Brain microvascular endothelial cell (primary cell): ENCODE measurements at places on chromosomes 2 and 18.

DNA sequence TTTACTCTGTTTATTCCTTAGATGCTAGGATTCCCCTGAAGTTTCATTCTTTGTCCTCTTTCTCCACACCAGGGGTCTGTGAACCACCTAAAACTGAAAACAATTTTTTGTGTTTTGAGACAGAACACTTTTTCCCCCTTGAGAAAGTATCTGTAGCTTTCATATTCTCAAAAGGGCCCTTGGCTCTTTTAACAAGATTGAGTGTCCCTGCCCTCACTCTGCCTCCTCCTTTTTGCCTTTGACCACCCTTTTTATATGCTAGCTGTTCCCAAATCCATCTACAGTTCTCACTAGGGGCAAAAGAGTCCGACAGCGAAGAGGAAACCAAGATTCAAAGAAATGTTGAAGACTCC, 883 bp upstream of the EHBP1 start:
- no peak for DNase-seq

DNA sequence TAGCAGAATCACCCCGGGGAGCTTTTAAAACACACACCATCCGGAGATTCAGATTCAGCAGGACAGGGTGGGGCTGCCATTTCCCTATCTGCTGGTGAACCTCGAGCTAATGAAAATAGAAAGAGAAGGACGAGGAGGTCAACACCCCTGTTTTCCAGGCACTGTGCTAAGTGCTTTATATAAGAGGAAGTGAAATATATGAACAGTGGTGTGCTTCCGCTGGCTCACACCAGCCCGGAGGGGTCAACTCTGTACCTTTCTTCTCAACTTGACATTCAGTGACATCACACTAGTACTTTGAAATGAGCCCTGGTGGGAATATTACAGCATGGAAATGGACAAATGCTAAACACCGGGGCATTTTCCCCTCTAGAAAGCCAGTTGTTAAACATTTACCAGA, 108.3 kb upstream of the LTBP1 start:
- DNase-seq: no peak

DNA sequence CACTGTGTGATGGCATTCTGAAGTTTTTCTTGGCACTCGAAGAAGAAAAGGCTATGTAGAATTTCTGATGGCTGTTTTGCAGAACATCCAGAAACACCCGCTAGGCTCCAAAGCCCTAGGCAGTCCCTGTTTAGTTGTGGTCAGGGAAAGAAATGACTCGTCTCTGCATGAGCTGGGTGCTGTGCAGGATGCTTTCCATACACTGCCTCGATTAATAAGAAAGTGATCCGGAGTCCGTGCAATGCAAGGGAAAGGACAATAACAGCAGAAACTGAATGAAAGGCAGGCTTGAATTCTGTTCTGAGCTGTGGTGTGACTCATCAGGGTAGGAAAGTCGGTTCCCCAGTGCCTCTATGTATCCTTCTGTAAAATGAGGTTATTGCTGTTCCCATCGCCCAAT, 18.7 kb downstream of the MAPRE3 start:
- DNase-seq: peak; percentile 26

GRCh38 chr2:6824962-6825361, 40.7 kb downstream of the CMPK2 start:
- DNase-seq: peak; percentile 38

DNA sequence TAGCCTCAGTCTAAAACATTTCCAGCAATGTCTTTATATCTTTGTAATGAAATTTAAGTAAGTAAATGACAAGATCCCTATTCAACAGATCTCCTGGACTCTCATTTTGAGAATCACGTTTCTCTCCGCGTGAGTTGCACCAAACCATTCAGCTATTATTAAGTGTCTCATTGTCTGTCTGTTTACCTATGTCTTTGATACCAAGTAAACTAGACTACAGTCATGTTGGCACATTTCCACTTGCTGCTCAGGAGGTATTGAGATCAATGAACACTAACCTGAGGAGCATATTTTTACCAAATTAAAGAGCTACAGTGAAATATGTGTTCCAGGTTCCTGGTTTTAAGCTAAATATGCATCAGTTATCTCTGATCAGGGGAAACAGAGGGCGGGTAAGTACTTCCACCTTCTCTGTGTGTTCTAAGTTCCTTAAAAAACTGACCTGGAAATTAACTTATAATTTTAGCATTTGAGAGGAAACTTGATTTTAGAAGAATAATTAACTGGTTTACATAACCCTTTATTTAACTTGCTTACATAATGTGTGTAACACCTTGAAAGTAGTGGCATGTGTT, 125.8 kb downstream of the OSBPL6 start:
- DNase-seq: no peak

DNA sequence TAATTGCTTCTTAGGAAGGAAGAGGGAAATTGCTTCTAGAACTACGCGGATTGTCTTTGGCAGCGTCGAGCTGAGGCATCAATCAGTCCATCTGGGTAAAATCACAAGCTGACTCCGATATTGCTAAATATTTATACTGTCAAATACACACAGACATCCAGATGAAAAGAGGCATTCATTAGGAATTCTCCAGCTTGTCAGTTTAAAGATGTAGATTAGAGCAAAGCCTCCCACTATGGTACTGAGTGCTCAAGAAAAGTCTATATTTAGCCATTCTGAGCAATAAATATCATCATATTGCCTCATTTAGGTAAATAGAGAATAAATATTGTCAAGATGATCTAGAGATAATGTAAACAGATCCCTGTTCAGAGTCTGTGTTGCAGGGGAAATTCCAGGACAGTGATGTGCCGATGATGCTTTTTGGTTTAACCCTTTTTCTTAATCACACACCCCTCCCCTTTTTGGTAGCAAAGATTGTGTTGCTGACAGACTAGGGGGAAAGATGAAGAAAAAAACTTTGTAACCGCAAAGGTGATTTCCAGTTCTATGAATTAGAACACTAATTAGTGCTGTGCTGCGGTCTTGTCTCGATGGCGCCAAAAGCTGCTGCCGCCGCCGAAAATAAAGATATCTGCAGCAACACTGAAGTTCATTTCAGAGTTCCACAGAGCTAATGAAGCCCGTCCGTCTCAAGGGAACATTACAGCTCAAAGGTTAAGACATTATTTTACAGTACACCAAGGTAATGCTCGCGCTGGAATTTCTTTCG, 171.8 kb downstream of the PTGR3 start:
- DNase-seq: no peak

DNA sequence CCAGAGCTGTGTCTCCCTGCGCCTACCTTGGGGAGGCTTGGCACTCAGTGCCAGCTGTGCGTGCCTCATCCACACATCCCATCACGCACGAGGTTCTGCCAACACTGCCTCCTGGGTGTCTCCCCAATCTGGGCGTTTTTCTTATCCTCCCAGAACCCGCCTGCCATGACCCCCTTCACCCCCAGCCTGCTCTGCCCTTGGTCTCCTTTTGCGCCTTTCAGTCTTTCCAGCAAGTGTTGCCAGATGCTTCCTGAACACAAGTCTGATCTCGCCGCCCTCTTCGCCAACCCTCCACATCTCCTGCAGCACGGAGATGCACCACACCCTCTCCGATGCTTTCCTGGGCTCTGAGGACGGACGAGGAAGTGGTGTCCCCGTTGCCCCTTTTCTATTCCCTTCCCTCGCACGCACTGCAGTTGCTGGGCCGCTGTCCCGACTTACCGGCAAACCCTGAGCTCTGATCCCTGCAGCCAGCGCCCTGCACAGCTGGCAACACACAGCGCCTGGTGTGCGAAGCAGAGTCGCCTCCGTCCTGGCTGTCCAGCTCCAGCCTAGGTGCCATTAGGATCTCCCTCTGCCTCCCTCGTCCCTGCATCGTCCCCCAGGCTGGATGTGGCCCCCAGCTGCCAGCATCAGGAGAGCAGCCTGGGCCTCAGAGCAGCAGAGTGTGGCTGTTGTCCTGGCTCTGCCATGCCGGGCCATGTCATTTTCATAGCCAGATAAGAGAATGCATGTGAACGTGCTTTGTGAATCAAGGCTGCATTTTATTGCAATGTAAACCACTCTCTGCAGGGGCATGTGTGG, 22.6 kb upstream of the ALLC start:
- DNase-seq: no peak

DNA sequence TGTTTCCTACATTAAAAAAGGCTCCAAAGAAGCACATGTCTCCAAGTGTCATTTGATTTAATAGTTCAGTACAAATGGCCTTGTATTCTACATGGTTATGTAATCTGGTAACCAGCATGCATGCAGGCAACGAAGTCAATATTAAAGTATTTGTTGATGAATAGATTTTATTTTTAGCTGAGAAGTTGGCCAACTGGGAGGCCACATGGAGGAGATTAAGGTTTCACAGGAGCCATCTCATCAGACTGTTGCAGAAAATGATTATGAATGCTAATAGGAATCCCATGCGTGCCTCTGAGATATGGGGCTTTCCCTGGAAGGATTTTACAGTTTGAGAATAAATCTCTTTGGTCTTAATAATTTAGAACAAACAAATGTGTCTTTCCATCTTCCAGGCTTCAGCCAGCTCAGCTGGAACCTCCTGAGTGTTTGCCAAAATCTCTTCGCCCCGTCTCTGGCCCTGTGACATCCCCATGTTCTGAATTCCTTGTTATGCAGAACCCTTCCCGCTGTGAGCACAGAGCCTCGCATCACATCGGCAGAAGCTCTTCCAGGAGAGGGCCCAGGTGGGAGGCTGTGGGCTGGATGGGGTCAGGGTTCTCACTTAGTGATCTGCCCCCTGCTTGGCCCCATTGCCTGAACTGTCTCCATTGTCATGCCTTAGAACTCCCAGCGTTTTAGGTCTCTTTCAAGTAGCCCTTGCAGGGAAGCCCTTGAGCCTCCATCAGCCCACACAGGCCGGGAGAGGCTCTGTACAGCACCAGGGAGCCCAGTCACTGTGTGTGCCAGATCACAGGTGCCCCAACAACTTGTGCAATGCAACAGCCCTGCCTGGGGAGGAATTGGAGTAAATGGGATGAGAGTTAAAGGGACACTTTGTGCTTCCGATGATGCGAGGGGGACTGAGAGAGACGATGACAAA, 190.5 kb upstream of the TWIST2 start:
- no peak for DNase-seq

GRCh38 chr2:233966388-233966787, 49.2 kb downstream of the TRPM8 start:
- DNase-seq: no peak

- no peak for DNase-seq
Observed at GRCh38 chr2:173578404-173579107, 223.9 kb downstream of the CDCA7 start.

GRCh38 chr2:74921236-74921736, 37.2 kb upstream of the POLE4 start:
- no peak for DNase-seq

DNA sequence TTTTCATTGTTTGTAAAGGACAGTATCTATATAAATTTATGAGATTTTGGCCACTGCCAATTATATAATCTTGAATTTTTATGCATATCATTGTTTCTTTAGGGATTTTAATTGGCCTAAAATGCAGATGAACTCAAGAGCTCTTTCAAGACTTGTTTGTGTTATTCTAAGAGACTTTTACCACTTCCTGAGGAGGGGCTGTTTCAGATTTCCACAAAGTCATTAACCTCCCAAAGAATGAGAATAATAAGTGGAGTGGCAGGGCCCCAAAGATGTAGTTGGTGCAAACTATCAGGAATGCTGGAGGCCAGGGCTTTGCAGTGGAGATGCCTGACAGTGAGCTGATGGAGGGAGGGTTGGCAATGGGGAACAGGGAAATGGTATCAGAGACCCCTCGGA, 15.5 kb upstream of the ACVR1 start:
- DNase-seq: no peak

- DNase-seq: no peak
Observed at GRCh38 chr18:56248610-56249235, 389.7 kb downstream of the TXNL1 start.

DNA sequence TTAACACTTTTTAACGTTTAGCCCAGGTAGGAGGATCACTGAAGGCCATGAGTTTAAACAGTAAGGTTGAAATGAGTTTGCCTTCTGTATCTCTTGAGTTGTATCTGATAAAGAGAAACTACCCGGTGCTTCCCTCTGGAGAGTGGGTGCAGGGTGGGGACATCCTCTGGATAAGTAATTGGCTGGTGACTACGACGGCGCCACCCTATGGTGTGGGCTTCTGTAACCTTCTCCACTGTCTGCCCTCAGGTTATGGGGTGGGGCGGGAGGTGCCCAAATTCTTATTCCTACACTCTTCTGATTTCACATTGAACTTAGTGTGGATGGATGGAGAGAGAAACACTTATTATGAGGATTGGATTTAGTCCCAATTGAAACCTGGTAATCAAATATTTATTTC, 68.8 kb downstream of the LDLRAD4 start:
- DNase-seq: no peak

DNA sequence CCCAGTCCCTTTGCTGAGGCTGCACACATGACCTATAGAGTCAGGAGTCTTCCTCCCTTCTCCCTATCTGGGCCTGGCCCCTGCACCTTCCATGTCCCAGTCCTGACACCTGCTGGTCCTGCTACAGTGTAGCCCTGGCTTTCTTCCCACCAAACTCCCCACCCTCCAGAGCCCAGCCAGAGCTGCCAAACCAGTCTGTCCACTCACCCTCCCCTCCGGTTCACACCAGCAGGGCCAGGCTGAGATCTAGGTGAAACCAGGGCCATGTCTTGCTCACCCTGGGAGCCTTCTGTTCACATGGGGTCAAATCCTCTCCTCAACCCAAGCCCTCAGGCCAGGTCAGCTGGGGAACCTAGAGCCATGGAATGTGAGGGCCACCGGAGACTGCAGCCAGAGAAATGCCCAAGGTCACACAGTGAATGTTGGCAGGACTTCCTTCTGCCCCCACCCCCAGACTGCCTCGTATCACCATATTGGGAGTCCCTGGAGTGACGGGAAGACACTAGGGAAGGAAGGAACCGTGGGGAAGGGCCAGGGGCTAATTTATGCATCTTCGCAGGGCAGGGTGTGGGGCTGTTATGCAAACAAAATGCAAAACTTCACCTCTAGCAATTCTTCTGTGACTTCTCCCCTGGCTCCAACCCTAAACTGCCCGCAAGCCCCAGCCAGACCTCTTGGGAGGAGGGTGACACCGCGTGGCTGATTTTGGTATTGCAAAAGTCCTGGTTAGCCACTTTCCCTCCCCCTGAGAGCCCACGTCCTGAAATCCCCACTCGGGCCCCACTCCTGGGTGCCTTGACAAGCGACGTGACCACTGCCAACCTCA, 14.6 kb downstream of the TNS1 start:
- peak; percentile 65 for DNase-seq

- DNase-seq: peak; percentile 57
Observed at GRCh38 chr18:75070625-75071483, 138.1 kb downstream of the PTGR3 start.

DNA sequence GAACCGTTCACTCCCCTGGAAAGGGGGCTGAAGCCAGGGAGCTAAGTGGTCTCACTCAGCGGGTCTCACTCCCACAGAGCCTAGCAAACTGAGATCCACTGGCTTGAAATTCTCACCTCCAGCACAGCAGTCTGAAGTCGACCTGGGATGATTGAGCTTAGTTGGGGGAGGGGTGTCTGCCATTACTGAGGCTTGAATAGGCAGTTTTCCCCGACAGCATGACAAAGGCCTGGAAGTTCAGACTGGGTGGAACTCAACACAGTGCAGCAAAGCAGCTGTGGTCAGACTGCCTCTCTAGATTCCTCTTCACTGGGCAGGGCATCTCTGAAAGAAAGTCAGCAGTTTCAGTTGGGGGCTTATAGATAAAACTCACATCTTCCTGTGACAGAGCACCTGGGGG, 292.5 kb downstream of the NUP35 start:
- no peak for DNase-seq
